ENCODE measurements at places on chromosomes 4 and X.

- DNase-seq = no peak
Measured at GRCh38 chr4:32425243-32425642, 1705.1 kb downstream of the PCDH7 start.

DNA sequence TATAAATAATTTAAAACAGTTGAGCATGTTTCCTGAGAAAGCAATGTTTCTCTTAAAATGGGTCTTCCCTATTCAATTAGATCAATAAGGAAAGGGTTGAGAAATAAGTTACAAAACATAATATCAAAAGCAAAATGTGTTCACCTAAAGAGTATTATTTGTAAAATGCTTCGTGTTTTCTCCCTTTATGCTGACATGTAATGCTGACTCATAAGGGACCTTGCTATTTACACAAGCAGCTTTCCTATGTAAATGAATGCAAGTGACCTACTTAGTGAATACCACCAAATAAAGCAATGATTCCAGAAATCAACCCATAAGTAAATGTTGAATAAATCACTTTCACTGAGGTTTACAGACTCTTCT, 91.5 kb downstream of the ELOVL6 start:
- DNase-seq = no peak

- DNase-seq = no peak
Measured at GRCh38 chr4:156638334-156638733, 333.3 kb downstream of the PDGFC start.

- DNase-seq = no peak
Measured at GRCh38 chrX:72069350-72070160, 62.2 kb downstream of the RTL5 start.

Measured in HuH-7.5 (cell line).